Placental pericyte (primary cell): ENCODE measurements at places on chromosomes 1 and 21. TPM values are rescaled to one million over a fixed set of nuclear protein-coding genes. Genes with fewer than 3 reads are reported as not detected.

Gene OR6N1
- total RNA-seq = not detected in 2 replicates

Gene RPE65
- not detected in 2 replicates for total RNA-seq

Gene CA14
- not detected in 2 replicates for total RNA-seq

Gene CHRNB2
- total RNA-seq = under 0.01 TPM in 1 of 2 replicates, not detected in the other

Gene SPATA21
- not detected in 2 replicates for total RNA-seq

Gene MAP3K21
- 1.1 and 1.5 TPM in 2 replicates for total RNA-seq

Gene SEMA6C
- 0.57 and 1.8 TPM in 2 replicates for total RNA-seq

Gene RAP1GAP
- total RNA-seq = 0.22 TPM in 1 of 2 replicates, not detected in the other

Gene OLFML3
- 77.6 and 238 TPM in 2 replicates for total RNA-seq

Gene GTF2B
- 36.3 and 41.1 TPM in 2 replicates for total RNA-seq

Gene RNU1-3
- under 0.01 TPM in 2 replicates for total RNA-seq

Gene NCF2
- 0.14 TPM in 1 of 2 replicates, not detected in the other for total RNA-seq

Gene TAS1R1
- total RNA-seq = under 0.01 and 0.14 TPM in 2 replicates

Gene NEXN
- 5.7 and 10.2 TPM in 2 replicates for total RNA-seq

Gene LRRC71
- 0.14 TPM in 1 of 2 replicates, not detected in the other for total RNA-seq

Gene TGFB2
- 15.2 and 18.6 TPM in 2 replicates for total RNA-seq

Gene SPATA1
- total RNA-seq = 0.43 and 0.88 TPM in 2 replicates

Gene ATP6V1G3
- total RNA-seq = not detected in 2 replicates

Gene ALX3
- not detected in 2 replicates for total RNA-seq

Gene EYA3
- total RNA-seq = 12.5 and 27.6 TPM in 2 replicates
